ENCODE measurements at places on chromosomes 6 and 20.

DNA sequence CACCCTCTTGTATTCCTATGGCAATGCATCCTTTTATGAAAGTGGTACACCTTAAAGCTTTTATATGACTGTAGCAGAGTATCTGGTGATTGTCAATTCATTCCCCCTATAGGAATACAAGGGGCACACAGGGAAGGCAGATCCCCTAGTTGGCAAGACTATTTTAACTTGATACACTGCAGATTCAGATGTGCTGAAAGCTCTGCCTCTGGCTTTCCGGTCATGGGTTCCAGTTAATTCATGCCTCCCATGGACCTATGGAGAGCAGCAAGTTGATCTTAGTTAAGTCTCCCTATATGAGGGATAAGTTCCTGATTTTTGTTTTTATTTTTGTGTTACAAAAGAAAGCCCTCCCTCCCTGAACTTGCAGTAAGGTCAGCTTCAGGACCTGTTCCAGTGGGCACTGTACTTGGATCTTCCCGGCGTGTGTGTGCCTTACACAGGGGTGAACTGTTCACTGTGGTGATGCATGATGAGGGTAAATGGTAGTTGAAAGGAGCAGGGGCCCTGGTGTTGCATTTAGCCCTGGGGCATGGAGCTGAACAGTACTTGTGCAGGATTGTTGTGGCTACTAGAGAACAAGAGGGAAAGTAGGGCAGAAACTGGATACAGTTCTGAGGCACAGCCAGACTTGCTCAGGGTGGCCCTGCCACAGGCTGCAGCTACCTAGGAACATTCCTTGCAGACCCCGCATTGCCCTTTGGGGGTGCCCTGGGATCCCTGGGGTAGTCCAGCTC is 292.1 kb downstream of the ESR1 start:
- DNase-seq = no peak

GRCh38 chr20:62224113-62224855 is 4.2 kb upstream of the HRH3 start:
- DNase-seq = no peak

DNA sequence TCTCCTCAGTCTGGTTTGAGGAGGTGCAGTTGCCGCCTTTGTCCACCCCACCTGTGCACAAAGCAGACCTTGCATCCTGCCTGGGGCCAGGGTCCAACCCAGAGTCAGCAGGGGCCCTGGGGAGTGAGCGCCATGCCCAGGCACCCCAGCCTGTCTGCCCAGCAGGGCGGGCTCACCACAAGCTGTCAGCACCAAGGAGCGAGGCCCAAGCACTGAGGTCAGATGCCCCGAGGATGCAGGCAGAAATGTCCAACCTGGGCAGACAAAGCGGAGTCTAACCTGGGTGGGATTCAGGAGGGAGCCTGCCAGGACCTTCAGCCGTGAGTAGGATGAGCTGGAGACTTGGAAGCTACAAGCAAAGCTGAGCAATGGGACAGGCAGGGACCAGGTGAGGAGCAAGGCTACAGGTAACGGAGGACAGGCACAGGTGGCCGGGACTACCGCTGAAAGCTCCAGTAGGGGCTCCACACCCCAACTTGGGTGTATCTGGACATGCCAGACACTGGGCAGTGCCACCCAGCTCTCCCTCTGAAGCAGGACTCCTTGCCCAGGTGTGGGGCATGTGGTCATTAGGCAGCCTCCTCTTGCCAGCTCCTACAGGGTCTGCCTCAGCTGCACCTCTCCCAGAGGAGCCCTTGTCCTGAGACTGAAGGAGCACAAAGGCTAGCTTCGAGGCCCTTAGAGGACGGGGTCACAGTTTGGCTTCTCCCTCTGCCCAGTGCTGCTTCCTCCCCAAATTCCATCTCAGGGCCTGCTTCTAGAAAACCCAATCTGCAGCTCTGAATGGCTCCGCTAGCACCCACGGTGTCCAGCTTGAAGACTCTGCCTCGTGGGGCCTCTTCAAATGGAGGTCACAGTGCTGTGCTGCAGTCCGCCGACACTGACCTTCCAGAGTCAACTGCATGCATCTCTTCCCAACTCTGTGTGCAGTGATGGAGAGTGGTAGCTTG is 210.6 kb upstream of the CDYL start:
- no peak for DNase-seq

GRCh38 chr6:105401247-105402089 is 1.4 kb downstream of the PREP start:
- DNase-seq = no peak

GRCh38 chr6:142906945-142907470 is 38.0 kb downstream of the HIVEP2 start:
- no peak for DNase-seq

GRCh38 chr6:7164536-7165001 is 56.8 kb downstream of the RREB1 start:
- DNase-seq = no peak

GRCh38 chr20:31515775-31516107 is 1.5 kb downstream of the HM13 start:
- DNase-seq = no peak

DNA sequence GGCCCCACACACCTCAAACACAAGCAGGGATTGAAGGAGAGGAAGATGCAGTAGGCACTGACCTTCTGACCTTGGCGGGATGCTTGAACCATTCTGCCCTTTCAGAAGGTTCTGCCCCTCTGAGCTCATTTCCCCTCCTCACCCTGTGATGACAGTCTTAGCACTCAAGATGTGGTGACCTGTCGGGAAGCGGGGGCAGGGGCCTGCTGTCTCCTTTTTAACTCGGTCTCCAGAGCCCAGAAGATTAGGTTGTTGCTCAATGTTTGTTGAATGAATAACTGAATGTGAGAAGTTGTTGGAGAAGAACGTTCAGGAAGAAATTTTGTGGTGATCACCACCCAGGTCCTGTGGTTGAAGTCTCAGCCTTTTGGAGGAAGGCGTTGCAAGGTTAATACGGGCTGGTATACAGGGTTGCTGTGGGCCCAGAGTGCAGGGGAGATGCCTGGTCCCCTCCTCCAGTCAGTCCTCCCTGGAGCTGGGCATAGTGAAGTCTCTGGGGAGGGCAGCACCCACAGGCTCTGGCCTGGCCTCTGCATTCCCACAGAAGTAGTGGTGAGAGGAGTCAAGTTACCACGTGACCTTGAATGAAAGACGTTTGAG is 49.7 kb upstream of the FUCA2 start:
- no peak for DNase-seq

DNA sequence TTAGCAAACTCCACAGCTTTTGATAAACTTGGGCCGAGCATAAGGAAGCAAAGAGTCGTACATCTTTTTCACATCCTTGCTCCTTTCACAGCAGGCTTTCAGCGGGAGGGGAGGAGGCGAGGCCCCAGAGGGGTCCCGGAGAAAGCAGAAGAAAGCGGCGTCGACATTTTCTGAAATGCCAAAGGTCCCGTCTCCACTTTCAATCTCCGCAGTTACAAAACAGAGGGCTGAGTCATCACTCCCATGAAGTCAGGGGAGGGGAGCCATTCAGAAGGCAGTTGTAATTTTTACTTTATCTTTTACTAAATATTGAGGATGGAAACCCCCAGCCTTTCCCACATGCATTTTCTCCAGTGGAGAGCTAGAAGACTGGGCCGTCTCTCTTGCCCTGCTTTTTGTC is 174.2 kb upstream of the THBS2 start:
- DNase-seq = peak; percentile 80

GRCh38 chr6:143052282-143052681 is 8.4 kb upstream of the AIG1 start:
- DNase-seq = no peak

GRCh38 chr20:20051767-20052073 is 546 bp downstream of the CRNKL1 start:
- DNase-seq = no peak

DNA sequence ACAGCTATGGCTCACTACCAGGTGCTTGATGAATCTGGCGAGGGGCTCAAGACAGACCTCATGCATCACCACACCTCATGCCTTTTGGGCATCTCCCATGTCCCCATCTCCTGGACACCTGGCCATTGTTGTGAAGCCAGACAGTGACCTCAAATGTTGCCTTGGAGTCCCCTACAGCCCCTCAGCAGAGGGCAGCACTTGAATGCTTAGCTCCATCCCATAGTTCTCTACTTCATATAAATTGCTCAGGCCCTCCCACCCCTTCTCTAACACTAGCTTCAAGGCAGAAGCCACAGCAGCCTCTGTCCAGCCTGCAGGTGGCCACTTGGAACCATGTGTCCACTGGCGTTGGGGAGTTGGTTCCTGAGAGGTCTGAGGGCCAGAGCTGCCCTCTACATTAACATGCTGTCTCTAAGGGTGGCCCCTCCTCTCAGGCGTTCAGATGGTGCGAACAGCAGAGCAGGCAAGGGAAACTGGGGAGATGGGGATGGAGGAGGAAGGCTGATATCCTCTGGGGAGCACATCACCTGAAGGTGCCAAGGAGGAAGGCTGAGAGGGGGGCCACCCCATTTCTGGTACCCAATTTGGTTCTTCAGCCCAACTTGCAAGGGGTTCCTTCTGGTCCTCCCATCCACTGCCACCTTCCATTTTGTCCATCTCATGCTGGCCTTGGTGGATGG is 31.3 kb downstream of the MOCS1 start:
- no peak for DNase-seq

DNA sequence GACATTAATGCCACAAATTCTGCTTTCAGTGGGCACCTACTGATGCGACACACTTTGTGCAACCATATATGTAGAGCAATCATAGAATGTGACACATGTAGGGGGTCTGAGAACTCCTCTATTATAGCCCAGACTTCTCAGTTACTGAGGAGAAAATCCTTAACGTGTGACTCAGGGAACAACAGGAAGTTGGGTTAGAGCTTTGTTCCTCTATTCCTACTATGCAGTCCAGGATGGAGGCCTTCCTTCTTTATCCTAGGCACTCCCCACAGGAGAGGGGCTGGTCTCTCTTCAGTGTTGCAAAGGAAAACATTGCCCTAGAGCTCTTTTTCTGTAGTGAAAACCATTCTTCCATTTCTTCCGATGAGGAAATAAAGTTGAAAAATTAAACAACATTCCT is 39.6 kb upstream of the RCAN2 start:
- DNase-seq = no peak

DNA sequence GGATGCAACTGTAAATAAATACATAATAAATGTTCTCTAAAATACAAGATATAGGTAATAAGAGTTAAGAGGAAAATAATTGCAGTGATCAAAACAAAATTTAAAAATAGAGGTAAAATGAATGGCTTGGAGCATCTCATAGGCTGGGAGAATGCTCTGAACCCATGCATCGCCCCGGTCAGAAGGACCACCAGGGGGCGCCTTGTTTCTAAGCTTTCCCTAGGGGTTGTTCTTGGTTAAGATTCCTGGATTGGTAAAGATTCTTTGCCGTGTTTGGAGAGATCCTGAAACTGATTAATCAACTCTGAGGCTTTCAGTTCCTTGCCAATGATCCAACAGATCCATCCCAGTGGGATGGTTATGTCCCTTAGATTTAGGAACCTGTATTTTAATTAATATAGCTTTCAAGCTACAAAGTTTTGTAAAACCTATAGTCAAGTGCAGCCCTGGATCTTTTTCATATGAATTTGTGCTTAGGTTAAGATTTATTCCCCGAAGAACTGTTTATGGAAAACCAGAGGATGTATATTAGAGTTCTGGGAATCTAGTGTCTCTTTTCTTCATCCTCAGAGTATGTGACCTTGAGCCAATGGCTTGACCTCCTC is 45.3 kb upstream of the PRELID3B start:
- peak; percentile 67 for DNase-seq

Measured in fibroblast of pulmonary artery (primary cell).